ENCODE measurements at places on chromosomes 16 and 17. TPM values are rescaled to one million over a fixed set of nuclear protein-coding genes. Genes with fewer than 3 reads are reported as not detected.

Gene XAF1
- 57.5 TPM for total RNA-seq

Gene RNF112
- 21.5 TPM for total RNA-seq

Gene PIK3R5
- total RNA-seq: not detected

- DNase-seq: no peak
Observed at GRCh38 chr17:30421592-30421991, 42.9 kb downstream of the CPD start.

GRCh38 chr16:54690306-54690705, 240.4 kb upstream of the IRX5 start:
- no peak for DNase-seq

DNA sequence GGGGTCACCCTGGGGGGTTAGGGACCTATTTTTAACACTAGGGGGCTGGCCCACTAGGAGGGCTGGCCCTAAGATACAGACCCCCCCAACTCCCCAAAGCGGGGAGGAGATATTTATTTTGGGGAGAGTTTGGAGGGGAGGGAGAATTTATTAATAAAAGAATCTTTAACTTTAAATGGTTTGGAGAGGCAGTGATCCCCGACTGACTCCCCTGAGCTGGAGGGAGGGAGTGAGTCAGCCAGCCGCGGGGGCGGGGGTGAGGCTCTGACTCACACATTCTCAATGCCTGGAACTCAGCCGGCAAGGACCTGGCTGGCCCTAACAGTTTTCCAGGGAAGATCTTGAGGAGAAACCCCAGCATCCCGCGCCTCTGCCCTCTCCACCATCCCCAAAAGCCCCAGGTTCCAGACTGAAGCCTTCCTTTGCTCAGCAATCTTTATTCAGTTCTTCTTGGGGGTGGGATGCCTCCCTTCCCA, 1.5 kb downstream of the HCFC1R1 start:
- DNase-seq: peak; percentile 93

Measured in fibroblast of lung (primary cell).